Right ventricle myocardium inferior (tissue), 1 donor: ENCODE measurements at places on chromosomes 2 and 18. TPM values are rescaled to one million over a fixed set of nuclear protein-coding genes. Genes with fewer than 3 reads are reported as not detected.

CUL3 gene
- total RNA-seq, result 74.5 TPM

ATAD2B gene
- total RNA-seq, result 6.9 TPM

MTLN gene
- 225 TPM for total RNA-seq

DYTN gene
- not detected for total RNA-seq

DNA sequence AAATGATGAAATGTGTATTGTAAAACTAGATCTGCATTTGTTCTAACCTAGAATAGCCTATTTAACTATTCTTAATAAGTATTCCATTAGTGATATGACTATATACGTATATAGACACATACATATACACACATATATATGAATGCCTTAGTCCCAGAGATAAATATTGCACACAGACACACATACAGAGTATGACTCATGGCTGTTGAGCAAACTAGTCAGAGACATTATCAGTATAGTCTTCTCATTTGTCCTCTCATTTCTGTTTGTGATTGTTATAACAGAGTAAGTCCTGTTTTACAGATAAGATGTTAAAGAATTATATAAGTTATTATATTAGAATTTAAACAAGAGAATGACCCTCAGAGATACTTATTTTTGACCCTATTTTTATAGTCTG is 202.5 kb downstream of the CCDC102B start:
- no peak for DNase-seq

DNA sequence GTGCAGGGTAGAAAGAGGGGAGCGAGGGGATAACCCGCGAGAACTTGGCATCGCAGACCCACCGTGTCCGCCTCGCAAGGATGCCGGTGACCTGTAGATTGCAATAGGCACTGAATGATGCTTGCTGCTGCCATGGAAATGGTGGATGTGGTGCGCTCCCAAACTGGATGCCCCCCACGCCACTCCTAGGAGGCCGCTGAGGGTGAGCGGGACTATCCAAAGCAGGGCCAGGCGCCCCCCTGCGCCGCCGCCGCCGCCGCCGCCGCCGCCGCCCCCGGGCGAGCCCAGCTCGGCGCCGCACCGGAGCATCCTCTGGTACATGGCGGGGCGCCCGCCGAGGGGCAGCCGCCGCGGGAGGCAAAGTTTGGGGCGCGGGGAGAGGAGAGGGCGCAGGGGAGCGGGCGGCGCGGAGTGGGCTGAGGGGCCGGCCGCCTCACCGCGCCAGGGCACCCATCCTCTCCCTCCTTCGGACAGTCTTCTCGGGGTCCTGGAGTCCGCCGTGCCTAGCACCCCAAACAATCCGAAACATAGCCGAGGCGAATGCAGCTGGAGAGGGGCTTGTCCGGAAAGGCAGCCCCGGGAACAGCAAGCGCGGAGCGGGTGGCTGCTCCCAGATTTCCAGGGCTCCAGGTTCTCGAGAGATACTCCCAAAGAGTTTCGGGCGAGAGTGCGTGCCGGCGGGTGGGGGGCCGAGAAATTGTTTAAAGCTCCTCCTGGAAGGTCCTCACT is 685.1 kb downstream of the NRXN1 start:
- no peak for DNase-seq

GRCh38 chr2:219408204-219408603 is 10.0 kb upstream of the DES start:
- no peak for DNase-seq

GRCh38 chr2:234490271-234491091 is 6.4 kb downstream of the ARL4C start:
- no peak for DNase-seq

DNA sequence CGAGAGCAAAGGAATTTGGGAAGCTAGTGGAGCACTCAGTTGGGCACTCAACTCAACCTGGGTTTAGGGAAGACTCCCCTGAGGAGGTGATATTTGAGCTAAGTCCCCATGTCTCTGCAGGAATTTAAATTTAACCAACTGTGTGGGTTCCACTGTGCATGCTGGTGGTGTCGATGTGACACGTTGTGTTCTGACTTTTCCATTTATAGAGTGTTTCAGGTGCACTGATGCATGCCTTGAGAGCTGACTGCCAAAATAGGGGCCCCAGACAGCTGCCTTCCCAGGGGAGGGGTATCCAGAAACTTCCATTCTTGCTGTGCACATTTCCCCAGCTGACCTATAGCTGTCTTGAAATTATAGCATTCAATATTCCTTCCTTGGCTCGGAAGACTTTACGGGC is 63.7 kb upstream of the BCL2L11 start:
- no peak for DNase-seq

DNA sequence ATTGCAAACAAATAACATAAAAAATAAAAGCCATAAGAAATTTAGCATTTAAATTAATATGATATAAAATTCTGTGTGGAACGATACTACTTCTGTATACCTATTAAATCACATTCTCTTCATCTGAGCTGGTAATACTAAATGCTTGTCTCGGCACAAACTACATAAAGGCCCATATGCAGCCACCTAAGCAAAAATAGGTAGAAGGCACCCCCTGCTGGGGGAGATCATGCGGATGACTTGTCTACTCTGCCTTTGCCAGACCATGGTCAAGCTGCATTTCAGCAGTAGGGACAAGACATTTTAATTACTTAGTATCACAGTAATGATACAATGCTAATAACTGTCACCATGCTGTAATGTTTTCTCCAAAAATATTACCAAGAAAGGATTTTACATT is 108.0 kb downstream of the CDH19 start:
- no peak for DNase-seq

DNA sequence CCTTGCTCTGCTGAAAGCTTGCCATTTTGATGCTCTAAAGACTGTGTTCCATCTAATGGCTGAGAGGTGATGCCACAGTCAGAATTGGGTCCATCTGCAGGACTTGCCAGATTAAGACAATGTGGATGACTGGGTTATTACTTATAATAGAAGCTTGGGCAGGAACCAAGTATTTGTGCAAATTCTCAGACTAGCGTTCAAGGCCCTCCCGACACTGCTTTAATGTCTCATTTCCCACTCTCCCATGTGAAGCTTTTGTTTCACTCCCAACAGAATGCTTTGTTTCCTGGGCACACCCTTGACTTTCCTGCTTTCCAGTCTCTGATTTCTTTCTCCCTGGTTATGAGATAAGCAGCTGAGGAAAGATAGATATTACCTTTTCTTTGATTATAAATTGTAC is 215.8 kb downstream of the KCNS3 start:
- DNase-seq, result no peak

DNA sequence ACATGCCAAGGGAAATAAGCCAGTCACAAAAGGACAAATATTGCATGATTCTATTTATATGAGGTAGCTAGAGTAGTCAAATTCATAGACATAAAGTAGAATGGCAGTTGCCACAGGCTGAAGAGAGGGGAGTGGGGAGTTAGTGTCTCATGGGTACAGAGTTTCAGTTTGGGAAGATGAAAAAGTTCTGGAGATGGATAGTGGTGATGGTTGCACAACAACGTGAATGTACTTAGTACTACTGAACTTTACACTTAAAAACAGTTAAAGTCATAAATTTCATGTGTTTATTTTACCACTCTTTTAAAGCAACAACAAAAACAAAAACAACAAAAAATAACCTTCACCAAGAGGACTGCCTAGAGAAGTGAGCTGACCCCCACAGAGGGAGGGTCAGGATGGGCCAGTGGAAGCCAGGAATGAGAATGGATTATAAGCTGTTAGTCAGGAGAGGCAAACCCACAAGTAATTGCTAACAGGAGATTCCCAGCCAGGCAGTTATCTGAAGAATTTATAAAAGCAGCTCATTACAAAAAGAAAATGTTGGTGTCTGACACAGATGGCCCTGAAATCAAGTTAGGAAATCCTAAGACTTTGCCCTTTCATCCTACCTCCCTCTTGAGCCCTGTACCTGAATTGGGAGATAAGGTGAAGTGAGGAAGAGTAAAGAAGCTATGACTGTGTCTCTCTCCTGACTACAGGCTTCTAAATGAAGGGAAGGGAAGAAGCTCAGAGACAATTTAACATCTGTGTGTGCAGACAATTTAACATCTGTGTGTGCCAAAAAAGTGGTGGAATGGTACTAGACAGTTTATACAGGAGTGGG is 263.4 kb downstream of the PDE11A start:
- DNase-seq, result no peak

- DNase-seq, result no peak
Measured at GRCh38 chr18:58015065-58015780, 28.8 kb upstream of the NEDD4L start.

GRCh38 chr18:62717925-62718800 is 2.8 kb downstream of the PHLPP1 start:
- DNase-seq, result no peak

GRCh38 chr2:45320956-45321355 is 290.1 kb downstream of the SRBD1 start:
- DNase-seq, result no peak

DNA sequence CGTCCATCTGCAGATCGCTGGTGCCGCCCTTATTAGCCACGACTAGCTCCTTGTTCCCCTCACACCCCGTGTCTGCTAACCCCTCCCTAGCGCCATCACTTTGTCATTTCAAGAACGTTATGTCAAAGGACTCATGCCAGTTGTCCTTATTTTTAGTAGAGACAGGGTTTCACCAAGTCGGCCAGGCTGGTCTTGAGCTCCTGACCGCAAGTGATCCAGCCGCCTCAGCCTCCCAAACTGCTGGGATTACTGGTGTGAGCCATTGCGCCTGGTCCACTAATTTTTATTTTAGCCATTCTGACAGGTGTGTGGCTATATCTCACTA is 138.9 kb upstream of the HDAC4 start:
- DNase-seq, result peak; percentile 15

GRCh38 chr18:69947361-69948133 is at the start of gene CD226:
Gene CD226 (minus strand): TSS chr18:69947873. CDS start chr18:69947406, 467 bp downstream.
- no peak for DNase-seq

GRCh38 chr18:63322206-63322605 is 2.6 kb upstream of the BCL2 start:
- no peak for DNase-seq
